Naive thymus-derived CD8-positive, alpha-beta T cell (primary cell): ENCODE measurements at places on chromosomes 2 and 18.

GRCh38 chr2:205764270-205764746 lies 82.0 kb downstream of the NRP2 start:
- DNase-seq = no peak

DNA sequence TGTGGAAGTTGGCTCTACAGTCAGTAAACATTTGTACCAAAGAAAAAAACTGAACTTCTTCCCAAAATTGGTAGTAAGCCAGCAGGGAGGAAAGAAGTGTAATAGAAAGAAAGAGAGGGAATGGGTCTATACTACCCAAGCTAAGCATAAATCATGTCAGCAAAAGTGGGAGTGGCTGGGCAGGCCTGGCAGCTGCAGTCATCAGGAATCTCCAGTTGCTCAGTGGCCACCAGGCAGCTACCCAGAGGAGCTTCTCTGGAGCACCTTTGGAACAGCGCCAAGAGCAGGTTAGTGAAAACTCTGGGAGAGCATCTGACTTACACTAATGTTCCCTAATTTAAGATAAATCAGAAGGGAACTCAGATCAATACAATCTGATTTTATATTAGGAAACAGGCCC lies 14.3 kb downstream of the FRZB start:
- DNase-seq = no peak

DNA sequence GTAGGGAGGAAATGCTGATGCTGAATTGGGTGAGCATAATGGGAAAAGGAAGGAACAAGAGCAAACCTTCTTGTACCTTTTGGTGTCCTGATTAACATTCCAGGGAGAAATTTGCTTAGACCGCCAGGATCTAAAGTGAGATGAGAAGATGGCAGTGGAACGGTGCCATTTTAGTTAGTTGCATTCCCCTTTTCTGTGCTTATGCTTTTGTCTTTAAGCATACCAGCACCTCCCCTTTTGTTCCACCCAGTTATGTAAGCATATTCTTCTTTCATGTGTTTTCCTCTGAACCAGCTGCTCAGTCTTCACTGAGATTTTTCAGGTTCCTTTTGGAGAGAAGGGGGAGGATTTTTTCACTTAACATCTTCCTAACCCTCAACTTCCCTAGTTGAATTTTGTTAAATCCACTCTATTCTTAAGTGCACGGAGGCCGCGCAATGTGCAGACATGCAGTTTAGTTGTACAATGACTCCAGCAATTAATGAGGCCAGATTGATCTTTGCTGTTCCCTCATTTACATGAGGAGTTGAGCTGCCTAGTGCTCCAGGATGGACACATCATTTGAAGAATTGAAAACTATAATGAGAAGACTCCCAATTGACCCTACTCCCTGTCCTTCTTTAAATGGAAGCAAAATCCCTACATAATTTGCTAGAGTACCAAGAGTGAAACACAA lies 73.9 kb downstream of the MAP4K4 start:
- no peak for DNase-seq

GRCh38 chr2:79901161-79901560 lies 388.3 kb downstream of the CTNNA2 start:
- no peak for DNase-seq

DNA sequence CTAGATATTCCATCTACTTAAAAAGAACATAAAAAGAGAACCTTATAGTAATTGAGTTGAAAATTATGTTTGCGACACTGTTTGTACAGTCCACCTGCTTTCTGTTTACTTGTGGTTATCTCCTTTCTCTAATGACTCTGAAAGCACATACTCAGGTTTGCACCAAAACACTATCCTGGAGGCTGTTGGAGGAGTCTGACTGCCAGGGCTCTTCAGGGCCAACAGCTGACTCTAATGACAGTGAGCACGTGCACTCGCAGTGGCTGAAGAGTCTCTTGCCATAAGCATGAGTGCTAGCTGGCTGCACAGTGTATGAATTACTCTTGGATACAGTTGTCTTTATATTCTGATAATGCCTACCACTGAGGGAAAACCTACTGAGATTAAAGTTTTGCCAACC lies 16.7 kb upstream of the GLS start:
- DNase-seq = no peak

GRCh38 chr2:159968279-159968900 lies 94.0 kb downstream of the PLA2R1 start:
- DNase-seq = no peak

GRCh38 chr2:25587361-25587760 lies 86.0 kb downstream of the DTNB start:
- no peak for DNase-seq

DNA sequence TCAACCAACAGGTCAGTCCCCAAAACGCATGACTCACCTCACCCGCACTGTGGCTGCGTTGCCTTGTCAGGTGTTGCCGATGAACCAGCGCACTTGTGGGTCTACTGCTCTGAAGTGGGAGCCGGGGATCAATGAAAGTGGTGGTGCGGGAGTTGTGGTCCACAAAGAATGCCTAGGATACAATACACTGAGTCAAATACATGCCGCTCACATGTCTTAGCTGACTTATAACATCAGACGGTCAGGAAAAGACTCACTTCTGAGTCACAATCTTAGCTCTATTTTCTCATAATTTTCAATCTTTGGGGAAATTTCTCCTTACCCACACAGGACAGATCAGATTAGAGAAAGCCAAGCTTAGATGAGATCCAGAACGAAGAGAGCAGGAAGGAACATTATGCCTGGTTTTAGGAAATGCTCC lies 107.1 kb upstream of the STK17B start:
- DNase-seq = no peak

DNA sequence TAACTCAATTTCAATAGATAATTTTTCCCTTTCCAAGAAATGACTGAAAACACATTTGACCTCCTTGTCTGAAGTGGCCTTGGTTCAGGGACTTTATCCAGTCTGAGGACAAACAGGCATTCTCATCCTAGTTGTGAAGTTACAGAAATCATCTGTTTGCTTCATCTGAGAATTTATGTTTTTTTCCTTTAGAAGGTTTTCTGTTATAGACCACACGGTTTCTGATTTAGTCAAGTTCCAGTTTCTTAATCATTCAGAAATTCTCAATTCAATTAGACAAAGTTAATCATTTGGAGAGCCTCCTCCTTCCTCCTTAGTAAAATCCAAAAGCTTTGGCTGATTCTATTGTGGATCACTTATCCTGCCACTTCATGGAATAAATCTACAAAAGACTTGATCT lies 60.9 kb downstream of the ICOS start:
- no peak for DNase-seq

GRCh38 chr2:36165132-36165531 lies 190.4 kb upstream of the CRIM1 start:
- DNase-seq = no peak

DNA sequence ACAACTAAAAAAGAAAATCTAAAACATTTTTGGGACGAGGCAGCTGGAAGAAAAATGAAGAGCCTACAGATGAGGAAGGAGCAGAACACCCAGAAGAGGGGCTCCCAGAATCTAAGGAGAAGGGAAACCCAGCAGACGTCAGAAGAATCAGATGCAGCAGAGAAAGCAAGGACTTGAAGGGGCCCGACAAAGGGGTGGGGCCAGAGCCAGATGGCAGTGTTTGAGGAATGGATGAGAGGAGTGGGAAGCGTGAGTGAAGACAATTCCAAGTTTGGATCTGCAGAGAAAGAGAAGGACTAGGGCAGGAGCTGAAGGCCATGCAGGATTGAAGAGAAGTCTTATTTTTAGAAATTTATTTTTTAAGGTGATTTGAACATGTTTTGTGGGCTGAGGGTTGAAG lies 19.3 kb downstream of the PTMA start:
- no peak for DNase-seq

GRCh38 chr2:54613794-54614257 lies 109.6 kb upstream of the EML6 start:
- no peak for DNase-seq

- no peak for DNase-seq
Measured at GRCh38 chr2:75614162-75614651, 32.4 kb upstream of the MRPL19 start.

GRCh38 chr18:27030421-27030820 lies 154.7 kb downstream of the CHST9 start:
- no peak for DNase-seq

DNA sequence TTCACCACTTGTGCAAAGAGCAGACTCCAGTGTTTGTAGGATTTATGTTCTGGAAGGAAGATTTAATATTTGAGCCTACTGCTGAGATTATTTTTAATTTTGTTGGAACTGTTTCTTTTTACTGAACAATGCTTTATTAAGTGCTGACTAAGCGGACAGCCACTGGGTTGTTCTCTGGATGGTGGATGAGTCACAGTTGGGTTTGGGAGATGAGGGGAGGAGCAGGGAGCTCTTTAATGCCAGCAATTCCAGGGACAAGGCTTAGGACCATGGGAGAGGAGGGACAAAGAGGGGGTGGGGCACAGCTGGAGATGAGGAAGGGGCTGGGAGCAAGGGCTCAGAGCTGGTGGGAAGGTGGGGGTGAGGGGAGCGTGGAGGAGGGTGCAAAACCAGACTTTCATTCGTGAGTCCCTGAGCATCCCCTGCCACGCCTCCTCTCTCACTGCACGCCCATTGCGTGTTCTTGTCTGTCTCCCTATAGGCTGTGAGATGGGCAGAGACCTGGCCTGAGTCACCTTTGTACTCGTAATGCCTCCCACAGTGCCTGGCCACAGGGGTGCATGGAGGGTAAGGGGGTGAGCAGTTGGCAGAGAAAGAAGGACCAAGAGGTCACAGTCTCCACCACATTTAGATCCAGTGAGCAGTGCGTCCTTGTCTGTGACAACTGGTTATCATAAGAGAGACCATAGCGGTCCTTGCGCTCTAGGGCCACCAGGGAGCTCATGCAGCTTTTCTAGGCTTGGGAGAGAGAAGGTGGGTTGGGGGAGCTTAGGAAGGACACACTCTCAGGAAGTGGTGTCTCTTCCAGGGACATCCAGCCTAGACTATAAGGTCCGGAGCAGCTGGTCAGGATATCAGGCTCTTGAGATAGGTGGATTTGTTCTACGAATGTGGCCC lies 18.4 kb downstream of the SLC4A3 start:
- no peak for DNase-seq
